ENCODE measurements at places on chromosomes 4 and X.
A peak's percentile ranks its signal among the peaks of the same experiment; 100 is the strongest.

DNA sequence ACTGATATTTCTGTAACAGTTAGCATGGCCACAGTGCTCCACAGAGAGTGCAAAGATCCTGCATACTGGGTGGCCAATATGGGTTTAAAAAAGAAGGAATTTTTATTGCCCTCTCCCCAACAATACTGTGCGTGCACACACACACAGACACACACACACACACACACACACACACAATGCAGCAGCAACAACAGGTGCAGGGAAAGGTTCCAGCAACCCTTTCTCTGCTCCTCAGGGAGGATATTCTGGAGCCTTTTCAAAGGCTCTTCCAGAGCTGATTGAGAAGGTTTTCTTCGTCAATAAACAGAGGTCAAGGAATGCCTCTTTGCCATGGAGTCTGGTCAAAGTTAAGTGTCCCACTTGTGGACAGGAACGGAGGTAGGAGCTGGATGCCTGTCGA lies 84.8 kb upstream of the ZFP42 start:
- no peak for DNase-seq

- DNase-seq, result no peak
These were observed 46.0 kb upstream of the MAN2B2 start for GRCh38 chr4:6529021-6529420.

DNA sequence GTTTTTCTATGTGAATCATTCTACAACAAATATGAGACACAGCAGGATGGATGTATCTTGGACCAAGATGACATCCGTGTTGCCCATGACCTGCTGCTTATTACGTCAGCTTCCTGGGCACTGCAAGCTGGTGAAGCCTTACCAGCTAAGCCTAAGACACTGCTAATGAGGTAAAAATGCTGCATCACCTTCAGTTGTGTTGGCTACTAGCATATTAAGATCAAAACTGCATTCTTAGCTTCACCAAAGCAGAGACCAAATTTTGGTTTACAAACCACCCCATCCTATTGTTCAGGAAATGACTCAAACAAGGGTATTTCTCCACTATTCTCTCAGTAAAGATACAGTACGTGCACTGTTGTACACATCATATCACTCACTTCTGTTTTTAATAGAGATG lies 50.3 kb downstream of the MAML3 start:
- DNase-seq, result no peak

- DNase-seq, result no peak
These were observed 50.2 kb upstream of the KIT start for GRCh38 chr4:54607521-54607920.

- DNase-seq, result no peak
These were observed 36.3 kb downstream of the MGARP start for GRCh38 chr4:139243448-139244365.

GRCh38 chrX:113136836-113137235 lies 296.2 kb upstream of the AMOT start:
- DNase-seq, result no peak

DNA sequence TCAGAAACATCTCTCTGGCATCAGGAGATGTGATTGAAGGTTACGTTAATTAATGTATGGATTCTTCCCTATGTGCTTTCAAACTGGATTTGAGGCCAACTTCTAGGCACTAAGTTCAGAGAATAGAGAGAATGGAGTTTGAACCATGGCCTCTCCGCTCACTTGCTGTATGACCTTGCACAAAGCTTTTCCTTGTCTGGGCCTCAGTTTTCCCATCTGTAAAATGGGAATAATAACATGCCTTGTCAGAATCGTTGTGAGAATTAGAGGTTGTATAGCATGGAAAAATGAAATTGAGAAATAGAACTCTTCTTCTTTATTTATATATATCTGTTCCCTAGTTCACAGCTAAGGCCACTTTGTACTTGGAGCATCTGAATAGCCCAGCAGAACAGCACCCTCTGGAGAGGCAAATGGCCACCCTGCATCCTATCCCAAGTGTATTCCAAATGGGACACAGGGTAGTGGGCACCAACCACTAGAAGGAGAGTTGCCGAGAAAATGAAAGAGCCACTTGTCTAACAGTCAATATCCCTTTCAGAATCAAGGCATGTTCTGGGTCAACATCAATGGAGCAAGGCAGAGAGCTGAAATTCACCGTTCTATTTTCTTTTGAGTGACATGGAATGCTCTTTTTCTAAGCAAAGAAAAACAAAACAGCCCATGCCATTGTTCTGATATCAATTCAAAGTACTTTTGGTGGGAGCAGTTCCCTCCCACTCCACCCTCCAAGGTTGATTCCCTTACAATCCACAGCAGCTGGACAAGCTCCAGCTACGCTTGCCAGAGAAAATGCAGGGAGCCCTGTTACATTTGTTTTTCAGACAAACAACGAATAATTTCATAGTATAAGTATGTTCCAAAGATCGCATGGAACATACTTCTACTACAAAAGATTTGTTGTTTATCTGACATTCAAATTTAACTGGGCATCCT lies 23.3 kb upstream of the MTM1 start:
- no peak for DNase-seq

DNA sequence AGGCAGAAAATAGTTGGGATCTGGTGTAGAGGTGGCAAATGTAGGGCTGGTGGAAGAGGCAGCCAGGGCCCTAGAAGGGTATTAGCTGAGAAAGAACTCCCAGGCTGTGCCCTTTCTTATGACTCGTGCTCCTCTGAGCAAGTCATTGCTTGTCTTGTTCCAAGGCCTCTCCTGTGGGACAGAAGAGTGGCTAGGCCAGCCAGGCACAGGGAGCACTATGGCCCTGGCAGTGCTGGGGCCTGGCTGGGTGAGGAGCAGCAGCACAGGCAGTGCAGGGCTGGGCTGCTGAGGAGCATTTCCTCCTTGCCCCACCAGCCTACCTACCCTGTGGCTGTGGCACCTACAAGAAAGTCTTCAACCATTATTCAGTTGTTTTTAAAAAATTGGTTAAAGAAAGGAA lies 298.5 kb upstream of the NR3C2 start:
- no peak for DNase-seq

DNA sequence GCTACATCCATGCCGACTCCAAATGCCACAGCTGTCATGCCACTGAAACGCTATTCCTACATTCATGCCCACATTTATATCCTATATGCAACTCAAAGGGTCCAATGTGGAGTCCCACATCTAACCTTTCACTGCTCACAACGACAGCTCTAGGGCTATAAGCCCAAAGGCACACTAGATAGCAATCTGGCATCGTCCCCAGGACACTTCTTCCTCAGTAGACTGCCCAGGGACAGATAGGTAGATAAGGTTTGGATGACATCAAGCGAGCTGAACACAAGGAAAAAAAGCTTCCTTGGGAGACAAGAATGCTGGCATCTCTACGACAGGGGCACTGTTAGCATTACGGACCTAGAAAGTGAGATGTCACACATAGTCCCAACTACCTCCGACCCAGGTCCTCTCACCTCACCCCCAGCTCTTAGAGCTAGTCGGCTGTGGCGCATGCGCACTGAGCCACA lies 685 bp downstream of the RAB9B start:
- no peak for DNase-seq

DNA sequence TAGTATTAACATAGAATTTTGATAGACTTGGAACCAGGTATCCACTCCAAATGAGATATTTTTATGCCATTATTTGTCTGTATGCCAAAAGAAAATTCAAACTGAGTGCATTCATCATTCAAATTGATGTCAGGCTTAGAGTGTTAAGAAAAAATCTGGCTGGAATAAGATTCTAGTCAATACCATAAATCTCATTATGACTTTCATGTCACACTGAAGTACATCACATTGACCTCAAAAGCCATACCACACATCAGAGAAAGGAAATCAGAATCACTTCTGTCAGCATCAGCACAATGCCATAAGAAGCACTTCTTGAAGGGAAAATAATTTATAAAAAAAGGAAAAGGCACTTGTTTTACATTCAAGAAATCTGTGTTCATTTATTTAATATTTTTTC lies 119.0 kb upstream of the BMP3 start:
- DNase-seq, result no peak

GRCh38 chrX:116493271-116493670 lies 30.5 kb upstream of the CT83 start:
- no peak for DNase-seq

DNA sequence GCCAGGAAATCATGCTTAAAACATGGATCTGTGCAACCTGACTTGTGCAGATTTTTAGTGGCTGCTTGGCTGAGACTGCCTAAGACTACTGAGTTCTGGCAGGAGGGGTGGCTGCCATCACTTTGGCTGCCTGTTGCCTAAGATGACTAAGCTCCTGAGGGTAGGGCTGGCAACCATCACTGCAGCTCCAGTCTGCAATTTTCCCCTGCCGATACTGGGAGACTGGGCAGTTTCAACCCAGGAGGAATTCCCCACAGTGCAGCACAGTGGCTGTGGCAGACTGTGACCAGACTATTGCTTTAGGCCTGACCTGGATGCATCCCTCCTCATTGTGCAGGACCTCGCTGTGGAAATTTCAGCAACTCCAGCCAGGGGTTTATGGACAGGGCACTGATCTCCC lies 544.9 kb downstream of the ANKRD50 start:
- DNase-seq, result no peak

DNA sequence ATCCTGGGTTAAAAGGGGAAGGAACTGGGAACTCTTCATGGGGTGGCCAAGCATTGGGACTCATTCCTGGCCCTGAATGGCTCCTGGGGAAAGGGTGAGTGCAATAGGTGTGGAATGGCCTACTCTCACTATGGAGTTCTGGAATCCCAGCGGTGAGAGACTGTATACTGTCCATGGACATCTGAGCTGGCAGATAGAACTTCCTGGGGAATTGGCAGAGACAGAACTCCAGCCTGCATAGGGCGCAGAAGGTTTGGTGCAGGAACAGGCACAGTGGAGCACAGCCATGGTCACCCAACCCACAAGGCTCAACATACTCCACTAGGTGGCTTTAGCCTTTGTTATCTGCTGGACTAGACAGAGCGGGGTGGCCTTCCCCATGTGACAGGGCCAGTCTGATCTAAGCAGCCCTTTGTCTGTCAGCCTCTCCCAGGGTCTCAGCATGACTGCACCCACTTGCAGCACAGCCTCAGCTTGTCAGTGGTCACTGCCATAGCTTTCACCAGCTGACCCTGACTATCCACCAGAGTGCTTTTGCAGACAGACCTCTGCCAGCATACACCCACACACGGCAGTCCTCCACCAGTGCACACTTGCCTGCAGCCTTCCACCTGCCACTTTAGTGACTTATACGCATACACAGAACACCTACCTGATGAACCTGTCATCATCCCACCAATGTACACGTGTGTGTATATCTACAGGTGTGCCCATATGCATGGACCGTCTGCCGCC lies 48.4 kb downstream of the TECRL start:
- no peak for DNase-seq

- no peak for DNase-seq
These were observed 240.0 kb downstream of the ARAP2 start for GRCh38 chr4:36004204-36004851.

- no peak for DNase-seq
These were observed 64.2 kb upstream of the BEND4 start for GRCh38 chr4:42216664-42217063.

DNA sequence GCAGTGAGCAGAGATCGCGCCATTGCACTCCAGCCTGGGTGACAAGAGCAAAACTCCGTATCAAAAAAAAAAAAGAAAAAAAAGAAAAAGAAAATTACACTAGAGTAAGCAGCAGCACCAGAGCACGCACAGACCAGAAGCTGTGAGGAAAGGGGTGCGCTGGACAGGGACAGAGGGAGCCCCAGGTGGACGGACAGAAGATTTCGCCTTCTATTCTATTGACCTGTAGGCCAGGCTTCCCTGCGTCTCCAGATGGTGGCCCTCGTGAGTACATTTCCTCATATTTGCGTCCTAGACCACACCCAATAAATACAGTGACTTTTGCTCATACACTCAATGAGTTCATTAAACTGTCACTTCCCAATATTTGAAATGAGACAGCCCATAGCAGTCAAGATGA lies 19.1 kb downstream of the MTNR1A start:
- DNase-seq, result no peak

DNA sequence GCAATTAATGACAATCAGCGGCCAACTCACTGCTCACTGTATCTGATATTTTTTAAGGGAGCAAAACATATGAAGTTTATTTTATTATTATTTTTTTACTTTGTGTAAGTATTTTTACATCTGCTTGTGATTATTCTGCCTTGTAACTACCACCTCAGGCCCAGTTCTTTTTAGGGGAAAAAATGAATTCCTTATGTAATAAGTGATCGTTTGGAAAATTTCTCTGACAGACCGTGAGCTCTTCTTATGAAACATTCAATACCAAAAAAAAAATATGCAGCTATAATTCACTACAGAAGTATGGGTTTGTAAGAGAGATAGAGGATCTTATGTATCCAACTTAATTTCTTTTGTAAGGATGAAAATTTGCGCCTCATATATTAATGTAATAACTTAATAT lies 33.5 kb upstream of the STOX2 start:
- DNase-seq, result no peak

DNA sequence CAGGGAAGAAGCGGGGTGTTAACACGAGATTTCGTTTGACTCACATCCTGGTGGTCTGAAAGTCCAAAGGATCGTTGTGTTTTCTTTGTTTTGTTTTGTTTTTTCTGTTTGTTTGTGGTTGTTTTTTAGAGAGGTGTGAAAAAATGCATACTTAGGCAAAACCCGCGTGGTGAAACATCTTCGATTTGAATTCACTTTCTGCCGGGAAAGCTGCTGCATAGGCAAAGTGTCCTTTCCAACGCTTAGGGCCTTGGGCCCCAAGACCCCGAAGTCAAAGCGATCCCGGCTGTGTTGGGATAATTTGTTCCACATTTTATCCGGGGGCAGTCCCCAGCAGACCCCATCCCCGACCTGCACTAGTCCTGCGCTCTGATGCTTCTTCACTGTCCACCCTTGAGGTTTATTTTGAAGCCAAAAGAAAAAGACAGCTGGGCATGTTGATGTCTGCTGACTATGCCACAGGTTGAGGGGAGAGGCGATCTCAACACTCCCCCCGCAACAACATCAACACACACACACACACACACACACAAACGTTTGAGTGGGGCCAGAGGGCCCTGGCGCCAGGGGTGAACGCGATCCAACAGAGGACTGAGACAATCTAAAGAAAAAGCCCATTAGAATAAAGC lies 2.0 kb downstream of the MSX1 start:
- DNase-seq, result no peak

DNA sequence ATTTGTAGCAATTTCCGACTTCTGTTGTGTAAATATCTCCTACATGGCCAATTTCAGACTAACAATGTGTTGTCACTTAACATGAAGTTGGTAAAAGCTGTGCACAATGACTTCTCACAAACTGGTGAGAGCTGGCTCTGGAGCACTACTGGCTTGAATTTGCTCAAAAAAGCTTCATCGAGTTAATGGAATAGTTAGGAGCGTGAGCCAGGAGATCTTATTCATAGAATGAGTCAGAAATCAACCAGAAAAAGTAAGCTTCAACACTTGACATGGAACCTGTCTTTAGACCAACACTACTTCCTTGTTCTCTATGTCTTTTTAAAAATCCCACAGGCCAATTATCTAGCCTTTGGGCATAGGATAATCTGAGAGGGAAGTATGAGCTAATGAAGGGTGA lies 7.9 kb upstream of the CHRDL1 start:
- no peak for DNase-seq

- peak; percentile 88 for DNase-seq
These were observed 77.6 kb downstream of the CCKAR start for GRCh38 chr4:26412381-26413372.
